ENCODE measurements at places on chromosomes 3 and 15.
A peak's percentile ranks its signal among the peaks of the same experiment; 100 is the strongest.

DNA sequence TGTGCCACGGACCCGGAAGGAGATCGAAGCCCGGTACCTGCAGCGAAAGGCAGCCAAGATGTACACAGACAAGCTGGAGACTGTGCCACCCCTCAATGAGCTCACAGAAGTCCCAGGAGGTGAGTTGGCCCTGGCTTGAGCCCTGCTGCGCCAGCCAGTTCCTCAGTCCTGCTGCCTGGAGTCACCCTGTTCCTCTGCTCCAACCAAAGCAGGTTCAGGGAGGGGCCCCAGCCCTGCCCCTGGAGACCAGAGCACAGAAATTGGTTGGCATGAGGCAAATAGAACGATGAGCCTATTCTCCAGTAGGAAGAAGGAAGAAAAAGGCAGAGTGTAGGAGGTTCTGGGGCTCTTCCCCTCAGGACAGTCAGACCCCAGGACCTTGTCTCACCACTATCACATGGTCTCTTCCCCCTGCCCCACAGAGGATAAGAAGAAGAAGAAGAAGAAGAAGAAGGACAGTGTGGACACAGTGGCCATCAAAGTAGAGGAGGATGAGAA lies 8.0 kb downstream of the TMIE start:
- DNase-seq, result no peak

- DNase-seq, result no peak
Measured at GRCh38 chr3:99866261-99866761, 48.6 kb downstream of the CMSS1 start.

- DNase-seq, result no peak
Measured at GRCh38 chr3:48422681-48423080, 7.2 kb downstream of the PLXNB1 start.

GRCh38 chr15:94080989-94081605 lies 150.3 kb upstream of the MCTP2 start:
- DNase-seq, result no peak

GRCh38 chr15:31317017-31317416 lies 9.6 kb upstream of the KLF13 start:
- no peak for DNase-seq

- DNase-seq, result no peak
Measured at GRCh38 chr15:33864360-33865075, 103.8 kb upstream of the CHRM5 start.

- DNase-seq, result no peak
Measured at GRCh38 chr3:25872200-25872877, 82.4 kb downstream of the OXSM start.

DNA sequence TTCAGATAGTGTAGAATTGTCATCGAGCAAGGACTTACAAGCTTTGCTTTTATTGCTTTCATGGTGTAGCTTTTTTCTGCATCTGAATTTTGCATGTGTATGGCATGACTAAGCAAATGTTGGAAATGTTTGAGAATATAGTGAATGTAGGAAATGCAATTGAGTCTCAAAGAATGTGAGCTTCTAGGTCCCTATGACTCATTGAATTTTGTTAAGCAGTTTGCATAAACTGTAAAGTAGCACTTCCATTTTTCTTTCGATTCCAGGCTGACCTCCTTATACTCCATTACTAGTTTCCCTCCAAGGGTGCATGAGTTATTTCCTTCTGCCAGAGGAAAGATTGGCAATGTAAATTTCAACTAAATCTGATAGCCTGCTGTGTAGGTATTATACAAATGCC lies 619.2 kb downstream of the DIPK2A start:
- DNase-seq, result no peak

DNA sequence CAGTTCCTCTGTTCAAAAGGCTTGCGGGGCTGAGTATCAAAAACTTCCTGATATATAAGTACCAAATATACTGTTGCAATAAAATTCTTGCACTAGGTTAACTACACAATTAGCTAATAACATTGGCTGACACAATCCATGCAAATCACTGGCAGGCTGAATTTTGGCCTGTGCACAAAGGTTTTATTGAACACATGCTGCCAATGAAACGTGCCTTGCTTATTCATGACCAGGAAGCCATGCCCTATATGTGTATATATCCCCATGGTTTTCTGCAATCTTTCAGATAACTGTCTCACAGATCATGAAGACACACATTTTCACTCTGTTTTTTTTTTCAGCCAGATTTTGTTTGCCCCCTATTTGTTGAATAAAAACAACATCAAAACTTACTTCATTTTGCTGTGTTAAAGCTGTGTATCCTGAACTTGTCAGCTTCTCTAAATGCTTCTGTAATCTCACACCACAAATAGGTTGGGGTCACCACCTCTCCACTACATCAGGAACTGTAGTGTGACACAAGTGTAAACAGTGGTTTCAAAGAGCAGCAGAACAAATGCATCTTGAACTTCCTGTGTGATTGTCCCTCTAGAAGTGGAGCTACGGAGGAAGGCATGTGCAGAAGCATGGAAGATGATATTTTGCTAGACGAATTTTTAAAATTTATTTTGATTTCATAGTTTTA lies 920.7 kb upstream of the NR2F2 start:
- peak; percentile 11 for DNase-seq

- no peak for DNase-seq
Measured at GRCh38 chr3:44478606-44479094, 1.2 kb upstream of the ZNF445 start.

GRCh38 chr3:138010273-138010590 lies 267 bp downstream of the CLDN18 start:
- no peak for DNase-seq

DNA sequence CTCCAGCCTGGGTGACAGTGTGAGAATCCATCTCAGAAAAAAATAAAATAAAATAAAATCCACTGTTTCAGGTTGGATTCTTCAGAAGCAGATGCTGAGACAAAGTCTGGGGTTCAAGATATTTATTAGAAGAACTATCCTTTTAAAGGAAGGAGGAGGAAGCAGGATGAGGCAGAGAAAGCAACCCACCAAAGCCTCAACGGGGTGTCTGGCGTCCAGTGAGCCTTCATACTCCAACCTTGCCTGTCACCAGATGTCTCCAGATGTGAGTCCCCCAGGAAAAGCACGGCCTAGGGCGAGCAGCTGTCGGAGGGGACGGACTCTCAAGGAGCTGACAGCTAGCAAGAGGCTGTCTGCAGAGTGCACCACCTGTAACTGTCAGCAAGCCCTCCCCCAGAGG lies 37.3 kb downstream of the MB21D2 start:
- no peak for DNase-seq

- DNase-seq, result peak; percentile 77
Measured at GRCh38 chr15:81265944-81266775, 57.8 kb downstream of the STARD5 start.

DNA sequence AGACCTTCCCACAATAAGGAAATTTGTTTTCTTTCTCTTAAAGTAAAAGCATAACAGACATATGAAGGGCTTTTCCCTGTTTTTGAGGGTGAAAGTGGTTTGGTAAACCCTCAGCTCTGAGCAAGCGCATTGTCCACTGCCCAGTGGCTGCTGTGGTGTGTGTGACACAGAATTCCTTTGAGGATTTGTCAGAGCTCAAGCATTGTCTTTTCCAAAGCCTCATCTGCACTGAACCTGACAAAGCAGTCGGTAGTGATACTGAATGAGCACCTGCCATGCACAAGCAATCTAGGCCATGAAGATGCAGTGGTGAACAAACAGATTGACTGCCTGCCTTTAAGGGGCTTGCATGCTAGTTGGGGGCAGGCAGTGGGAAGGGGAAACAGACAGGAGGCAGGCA lies 128.3 kb downstream of the PLCL2 start:
- no peak for DNase-seq

DNA sequence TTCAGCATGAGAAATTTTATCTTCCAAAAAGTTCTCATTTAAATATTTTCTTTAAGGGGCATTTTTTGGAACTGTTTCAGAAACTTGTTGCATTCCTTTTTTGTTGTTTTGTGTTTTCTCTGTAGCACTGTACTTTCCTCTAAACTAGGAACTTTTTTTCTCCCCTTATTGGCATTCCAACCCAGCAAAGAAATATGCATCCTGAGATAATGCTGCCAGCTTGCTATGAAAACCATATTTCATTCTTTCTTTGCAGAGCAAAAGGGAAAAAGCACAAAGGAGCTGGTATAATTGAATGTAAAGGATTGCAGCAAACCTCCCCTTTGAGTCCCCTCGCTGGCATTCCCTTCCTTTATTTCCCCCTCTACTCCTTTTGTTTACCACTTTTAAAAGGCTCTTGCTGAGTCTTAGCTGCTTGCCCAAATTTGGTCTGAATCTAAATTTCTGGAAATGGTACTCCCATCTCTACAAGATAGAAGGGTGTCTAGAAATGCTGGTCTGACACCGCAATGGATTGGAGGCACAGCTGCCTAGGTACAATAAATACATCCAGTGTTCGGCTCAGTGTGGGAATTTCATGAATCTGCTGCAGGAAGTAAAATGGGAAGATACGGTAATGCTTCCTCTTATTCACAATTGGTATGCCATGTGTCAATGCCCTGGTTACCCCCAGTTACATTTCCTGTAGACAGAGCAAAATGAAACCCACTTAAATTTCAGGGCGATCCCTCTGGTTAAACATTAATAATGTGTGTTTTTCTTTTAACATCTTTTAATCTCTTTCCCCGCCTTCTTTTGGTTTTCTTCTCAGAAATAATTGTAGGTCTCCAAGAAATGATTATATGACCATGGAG lies 156.6 kb downstream of the MEIS2 start:
- DNase-seq, result no peak

GRCh38 chr3:60674870-60675269 lies 576.4 kb downstream of the FHIT start:
- no peak for DNase-seq

GRCh38 chr3:99620077-99620767 lies 18.2 kb upstream of the COL8A1 start:
- DNase-seq, result no peak

DNA sequence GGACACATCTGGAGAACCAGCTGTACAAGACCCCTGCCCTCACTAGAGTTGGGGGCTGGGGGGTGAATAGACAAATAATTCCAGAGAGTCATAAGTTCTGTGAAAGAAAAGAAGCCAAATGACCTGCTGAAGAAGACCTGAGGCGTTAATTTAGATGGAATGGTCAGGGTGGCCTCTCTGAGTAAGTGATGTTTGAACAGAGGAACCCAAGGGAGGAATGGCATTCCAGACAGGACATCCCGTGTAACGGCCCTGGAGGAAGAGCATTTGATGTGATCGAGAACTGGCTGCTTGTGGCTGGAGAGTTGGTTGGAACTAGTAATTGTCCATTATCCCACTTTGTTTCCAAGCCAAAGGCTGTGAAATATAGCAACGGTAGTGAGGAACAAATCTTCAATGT lies 1.7 kb downstream of the NR2C2 start:
- DNase-seq, result no peak

DNA sequence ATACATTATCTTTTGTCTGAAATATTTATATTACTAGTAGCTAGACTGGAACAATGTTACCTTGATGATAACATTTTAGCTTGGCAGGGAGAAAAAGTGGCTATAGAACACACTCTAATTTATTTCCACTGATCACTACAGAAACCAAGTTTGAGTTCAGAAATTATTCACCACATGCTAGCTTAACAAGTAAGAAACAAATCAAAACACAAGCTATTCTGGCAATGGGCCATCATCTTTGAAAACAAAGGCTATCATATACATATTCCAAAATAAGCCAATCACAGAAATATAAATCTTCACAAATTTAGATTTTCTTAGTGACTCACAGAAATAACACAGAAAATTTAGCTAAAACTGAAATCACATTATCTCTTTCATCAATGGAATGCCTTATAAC lies 17.1 kb downstream of the AQR start:
- DNase-seq, result no peak

DNA sequence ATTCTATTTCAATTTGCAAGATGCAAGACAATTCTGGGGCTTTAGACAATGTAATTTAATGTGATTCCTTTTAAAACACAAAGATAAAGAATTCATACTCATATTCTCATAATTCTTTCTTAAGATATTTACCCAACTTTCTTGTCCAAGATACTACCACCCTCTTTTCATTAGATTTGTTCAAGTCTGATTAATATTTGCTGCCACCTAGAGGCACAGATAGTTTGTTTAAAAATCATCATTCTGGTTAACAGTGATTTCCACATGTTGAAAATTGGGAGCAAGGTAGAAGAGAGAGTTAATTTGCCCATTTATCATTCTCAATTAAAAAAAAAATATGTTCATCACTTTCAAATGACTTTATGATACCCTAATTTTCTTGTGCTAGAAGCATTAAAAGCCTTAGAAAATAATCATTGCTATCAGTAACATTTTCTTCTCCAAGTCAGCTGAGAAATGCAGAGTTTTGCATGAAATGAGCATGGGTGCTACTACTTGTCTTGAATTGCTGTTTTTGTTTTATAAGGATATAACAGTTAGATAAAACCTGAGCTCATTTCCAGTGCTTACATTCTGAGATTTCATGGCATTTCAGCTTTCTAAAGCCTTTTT lies 11.6 kb downstream of the TAMM41 start:
- peak; percentile 26 for DNase-seq

GRCh38 chr15:52960283-52960682 lies 170.1 kb upstream of the ONECUT1 start:
- no peak for DNase-seq

GRCh38 chr3:170867143-170867937 lies 2.7 kb downstream of the RPL22L1 start:
- no peak for DNase-seq

- DNase-seq, result no peak
Measured at GRCh38 chr3:118766306-118766669, 268.4 kb downstream of the IGSF11 start.

DNA sequence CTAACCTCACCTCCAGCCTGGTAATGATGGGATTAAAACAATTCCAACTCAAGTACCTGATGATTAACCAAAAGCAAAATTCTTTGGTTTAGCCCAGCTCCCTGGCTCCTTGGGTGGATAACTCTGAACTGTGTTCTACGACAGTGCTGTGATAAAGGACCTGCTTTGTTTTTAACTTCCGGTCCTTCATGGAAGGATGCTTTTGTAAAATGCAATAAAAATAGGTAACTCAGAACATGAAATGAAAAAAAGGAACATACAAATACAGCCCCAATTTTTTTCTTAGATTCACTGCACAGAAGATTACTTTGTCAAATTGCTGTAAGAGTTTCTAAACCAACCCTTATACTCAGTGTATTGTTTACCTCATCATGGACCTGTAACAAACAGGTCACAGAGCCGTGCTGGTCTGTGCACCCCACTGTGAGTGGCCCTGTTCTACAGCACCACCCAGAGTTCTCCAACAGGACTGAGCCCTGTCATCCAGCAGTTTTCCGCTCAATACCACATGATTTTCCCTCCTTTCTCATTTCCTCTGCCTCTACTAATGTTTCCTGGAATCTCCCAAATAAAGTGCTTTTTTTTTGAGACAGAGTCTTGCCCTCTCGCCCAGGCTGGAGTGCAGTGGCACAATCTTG lies 4.9 kb upstream of the PCYT1A start:
- DNase-seq, result no peak

- DNase-seq, result no peak
Measured at GRCh38 chr15:22874966-22875365, 36.5 kb downstream of the NIPA2 start.

All from globus pallidus (tissue), 1 donor.